Left ventricle myocardium superior (tissue), 1 donor: ENCODE measurements at places on chromosomes 2 and 18.

DNA sequence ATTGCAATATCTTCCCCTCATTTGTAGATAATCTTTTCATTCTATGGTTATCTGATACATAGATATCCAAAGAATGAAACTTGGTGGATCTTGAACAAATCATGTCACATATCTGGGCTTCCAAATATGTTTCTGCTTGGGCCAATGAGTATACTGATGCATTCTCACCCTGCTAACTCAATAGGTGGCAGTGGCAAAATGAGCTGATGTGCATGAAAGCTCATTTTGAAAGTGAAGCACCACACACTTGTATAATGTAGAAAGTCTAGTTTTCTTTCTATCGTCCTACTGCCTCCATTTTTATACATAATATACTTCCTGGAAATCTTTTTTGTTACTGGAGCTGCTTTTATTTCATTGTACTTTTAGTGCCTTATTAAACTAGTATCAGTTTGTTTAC is 208.2 kb downstream of the PRKCE start:
- DNase-seq = no peak

- no peak for DNase-seq
These were observed 73.2 kb downstream of the MAP4K4 start for GRCh38 chr2:101770726-101771125.

DNA sequence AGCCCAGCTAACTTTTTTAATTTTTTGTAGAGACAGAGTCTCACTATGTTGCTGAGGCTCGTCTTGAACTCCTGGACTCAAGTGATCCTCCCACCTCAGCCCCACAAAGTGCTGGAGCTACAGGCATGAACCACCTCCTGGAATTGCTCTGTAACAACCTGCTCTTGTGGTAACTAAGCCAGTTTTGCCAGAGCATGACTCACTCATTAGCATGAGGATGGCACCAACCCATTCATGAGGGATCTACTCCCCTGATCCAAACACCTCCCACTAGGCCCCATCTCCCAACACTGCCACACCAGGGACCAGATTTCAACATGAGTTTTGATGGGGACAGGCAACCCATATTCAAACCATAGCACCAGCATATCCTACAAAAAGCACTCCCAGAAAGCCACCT is 348.9 kb upstream of the RAB12 start:
- no peak for DNase-seq

DNA sequence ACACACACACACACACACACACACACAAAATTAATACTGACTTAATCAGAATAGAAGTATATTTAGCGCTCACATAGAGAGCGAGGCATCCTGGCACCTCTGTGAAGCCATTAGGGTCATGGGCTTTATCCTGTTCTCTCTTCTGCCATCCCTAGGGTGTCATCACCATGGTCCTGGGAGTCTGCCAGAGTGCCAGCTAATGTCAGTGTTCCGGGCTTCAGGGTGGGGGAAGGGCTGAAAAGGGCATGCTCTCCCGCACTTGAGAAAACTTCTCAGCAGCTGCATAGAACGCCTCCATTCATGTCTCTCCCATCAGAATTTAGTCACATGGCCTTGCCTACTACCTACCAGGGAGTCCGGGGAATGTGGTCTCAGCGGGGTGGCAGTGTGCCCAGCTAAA is 19.7 kb upstream of the DYNC2LI1 start:
- no peak for DNase-seq

DNA sequence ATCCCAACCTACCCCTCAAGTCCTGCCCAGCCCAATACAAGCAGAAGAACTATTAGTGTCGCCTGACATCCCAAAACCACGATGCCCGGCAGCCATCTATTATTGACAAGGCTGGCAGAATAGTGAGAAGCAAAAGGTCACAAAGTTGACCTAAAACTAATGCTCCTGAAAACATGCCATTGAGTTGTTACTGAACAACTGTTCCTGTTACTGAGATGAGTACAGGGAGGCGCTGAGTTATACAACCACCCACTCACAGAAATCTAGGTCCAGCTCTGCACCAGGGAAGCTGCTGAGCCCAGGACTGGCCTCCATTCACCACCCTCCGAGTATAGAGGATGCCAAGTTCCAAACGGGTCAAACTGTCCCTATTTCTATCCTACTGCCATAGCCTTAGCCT is 180.0 kb upstream of the ACAA2 start:
- no peak for DNase-seq

- peak; percentile 40 for DNase-seq
These were observed 8.9 kb downstream of the COL6A3 start for GRCh38 chr2:237405006-237405559.

- DNase-seq = no peak
These were observed 52.2 kb upstream of the KCNH7 start for GRCh38 chr2:162890690-162891311.

GRCh38 chr2:135744760-135745314 is 3.2 kb downstream of the UBXN4 start:
- no peak for DNase-seq

- peak; percentile 75 for DNase-seq
These were observed 795 bp upstream of the SETBP1 start for GRCh38 chr18:44679914-44680272.

DNA sequence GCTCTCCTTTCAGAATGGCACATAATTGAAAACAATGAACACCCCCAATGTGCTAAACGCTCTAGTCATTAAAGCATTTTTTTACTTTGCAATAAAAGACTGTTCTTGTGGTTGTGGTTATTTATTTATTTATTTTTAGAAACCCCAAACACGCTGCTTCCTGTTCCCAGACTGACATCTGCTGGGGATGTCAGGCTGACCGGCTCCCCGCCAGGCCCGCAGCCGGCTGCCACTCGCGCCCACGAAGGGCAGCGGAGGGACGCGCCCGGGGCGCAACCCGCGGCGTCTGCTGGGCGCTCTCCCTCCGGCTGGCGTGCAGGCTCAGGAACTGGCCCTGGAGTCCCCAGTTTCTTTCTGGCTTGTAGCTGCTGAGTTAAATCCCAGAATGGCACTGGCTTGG is 83.1 kb upstream of the SP3 start:
- no peak for DNase-seq

DNA sequence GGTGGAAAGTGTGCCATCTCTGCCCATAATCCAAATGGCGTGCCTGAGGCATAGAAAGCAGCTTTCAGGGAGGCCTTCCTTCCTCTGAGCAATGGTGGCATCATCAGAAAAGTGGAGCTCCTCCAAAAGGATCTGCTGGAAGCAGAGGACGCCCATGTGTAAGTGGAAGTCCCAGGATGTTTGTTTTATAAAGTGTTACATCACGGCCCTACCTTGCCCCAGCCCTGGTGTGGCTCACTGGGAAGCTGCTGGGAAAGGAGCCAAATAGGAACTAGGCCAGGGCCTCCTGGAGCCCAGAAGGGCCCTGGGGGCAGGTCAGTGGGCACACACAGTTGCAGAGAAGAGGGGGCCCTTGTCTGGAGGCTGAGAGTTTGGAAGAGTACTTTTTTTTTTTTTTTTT is 4.2 kb upstream of the ODC1 start:
- DNase-seq = no peak
